ENCODE measurements at places on chromosomes 3 and 15.

- H3K4me1 ChIP-seq = no peaks in the 10 kb centered on the region
- H3K27ac ChIP-seq = no peak overlapping the region
- DNase-seq = no peak
- H3K27me3 ChIP-seq = no peaks in the 10 kb centered on the region
These were observed 379.3 kb upstream of the CBLB start for GRCh38 chr3:106247902-106248684.

DNA sequence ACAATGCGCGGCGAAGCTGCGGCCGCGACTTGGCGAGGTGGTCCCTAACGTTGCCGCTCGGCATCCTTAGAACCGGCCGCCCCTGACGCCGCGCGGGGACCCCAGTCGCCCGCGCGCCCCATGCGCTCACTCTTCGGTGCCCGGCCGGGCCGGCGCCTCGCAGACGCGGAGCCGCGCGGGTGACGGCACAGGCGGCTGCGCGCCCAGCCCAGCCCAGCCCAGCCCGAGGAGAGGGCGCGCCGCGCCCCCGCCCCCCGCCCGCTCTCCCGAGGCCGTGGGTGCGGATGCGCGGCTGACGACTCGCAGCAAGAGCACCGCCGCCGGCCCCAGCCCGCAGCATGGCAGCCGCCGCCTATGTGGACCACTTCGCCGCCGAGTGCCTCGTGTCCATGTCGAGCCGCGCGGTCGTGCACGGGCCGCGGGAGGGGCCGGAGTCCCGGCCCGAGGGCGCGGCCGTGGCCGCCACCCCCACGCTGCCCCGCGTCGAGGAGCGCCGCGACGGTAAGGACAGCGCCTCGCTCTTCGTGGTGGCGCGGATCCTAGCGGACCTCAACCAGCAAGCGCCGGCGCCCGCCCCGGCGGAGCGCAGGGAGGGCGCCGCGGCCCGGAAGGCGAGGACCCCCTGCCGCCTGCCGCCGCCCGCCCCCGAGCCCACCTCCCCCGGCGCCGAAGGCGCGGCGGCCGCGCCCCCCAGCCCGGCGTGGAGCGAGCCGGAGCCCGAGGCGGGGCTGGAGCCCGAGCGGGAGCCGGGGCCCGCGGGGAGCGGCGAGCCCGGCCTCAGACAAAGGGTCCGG lies 437 bp downstream of the KLF13 start:
- peak overlapping the region; percentile 50 for H3K4me3 ChIP-seq
- H3K36me3 ChIP-seq = no peaks in the 10 kb centered on the region
- H3K4me1 ChIP-seq = peaks cover 10% of the 10 kb centered on the region

- no peaks in the 10 kb centered on the region for H3K27me3 ChIP-seq
- no peaks in the 10 kb centered on the region for H3K4me1 ChIP-seq
- H3K36me3 ChIP-seq = no peaks in the 10 kb centered on the region
- no peak overlapping the region for H3K27ac ChIP-seq
- H3K4me3 ChIP-seq = no peak overlapping the region
- no peak for DNase-seq
These were observed 27.5 kb upstream of the LCTL start for GRCh38 chr15:66593219-66593780.

- no peak overlapping the region for H3K27ac ChIP-seq
- H3K4me3 ChIP-seq = no peak overlapping the region
- peak; percentile 2 for DNase-seq
- no peaks in the 10 kb centered on the region for H3K36me3 ChIP-seq
These were observed 217.3 kb downstream of the SNRPN start for GRCh38 chr15:25171856-25172687.

DNA sequence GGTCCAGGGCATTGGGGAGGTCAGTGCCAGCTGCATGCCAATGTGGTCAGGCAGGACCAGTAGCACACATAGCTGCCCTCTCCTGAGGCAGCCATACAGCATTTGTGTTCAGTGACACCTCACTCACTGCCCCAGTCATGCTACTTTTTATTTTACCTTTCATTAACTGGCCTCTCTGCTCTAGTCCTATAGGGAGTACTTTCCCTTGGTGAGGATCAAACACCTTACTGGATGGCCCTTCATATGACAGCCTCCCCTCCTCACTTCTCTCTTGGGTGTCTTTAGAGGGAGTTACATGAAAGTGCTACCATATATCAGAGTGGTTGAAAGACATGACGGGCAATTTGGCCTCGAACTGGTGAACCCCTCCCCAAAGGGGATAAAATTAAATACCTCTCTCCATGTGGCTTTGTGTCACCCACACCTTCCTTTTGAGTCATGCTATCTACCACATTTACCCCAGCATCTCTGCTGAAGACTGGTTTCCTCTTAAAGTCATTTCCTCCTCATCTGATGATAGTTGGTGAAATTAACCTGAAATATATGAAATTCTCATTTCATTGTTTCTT lies 17.6 kb downstream of the RLBP1 start:
- no peaks in the 10 kb centered on the region for H3K4me1 ChIP-seq
- no peak for DNase-seq
- no peaks in the 10 kb centered on the region for H3K36me3 ChIP-seq

- no peaks in the 10 kb centered on the region for H3K4me1 ChIP-seq
- H3K27ac ChIP-seq = no peak overlapping the region
- H3K27me3 ChIP-seq = no peaks in the 10 kb centered on the region
- H3K36me3 ChIP-seq = no peaks in the 10 kb centered on the region
- no peak for DNase-seq
- no peak overlapping the region for H3K4me3 ChIP-seq
These were observed 60.1 kb downstream of the SGO1 start for GRCh38 chr3:20125897-20126296.

DNA sequence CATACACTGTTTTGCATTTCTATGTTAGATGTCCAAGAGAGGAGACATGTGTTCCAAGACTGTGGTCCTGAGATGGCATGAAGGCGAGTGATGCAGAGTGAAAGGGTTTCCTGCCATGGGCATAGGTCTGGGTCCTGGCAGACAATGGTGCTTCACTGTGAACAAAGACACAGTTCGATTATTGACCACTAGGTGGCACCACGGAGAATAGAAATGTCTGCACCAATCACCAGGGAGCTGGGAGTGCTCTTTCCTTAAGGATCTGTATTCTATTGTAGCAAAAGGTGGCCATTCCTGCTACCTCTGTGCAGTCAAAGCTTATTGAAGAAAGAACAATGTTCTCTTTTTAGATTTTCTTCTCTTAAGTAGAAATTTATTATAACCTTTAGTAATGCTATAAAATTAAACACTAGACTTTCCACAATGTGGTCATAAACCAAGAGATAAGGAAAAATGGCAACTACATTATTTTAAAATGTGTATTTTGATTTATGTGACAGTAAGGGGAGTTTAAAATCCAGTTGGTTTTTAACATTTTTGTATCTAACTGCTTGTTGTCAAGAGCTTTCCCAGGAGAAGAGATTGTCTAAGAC lies 88.7 kb downstream of the GABRG3 start:
- DNase-seq = no peak
- no peaks in the 10 kb centered on the region for H3K4me1 ChIP-seq
- no peak overlapping the region for H3K27ac ChIP-seq

- no peak for DNase-seq
- H3K27me3 ChIP-seq = no peaks in the 10 kb centered on the region
- no peak overlapping the region for H3K4me3 ChIP-seq
- no peak overlapping the region for H3K27ac ChIP-seq
- H3K36me3 ChIP-seq = no peaks in the 10 kb centered on the region
These were observed 185.8 kb downstream of the KCNH8 start for GRCh38 chr3:19334120-19334519.

- no peak for DNase-seq
- no peak overlapping the region for H3K4me3 ChIP-seq
- no peaks in the 10 kb centered on the region for H3K36me3 ChIP-seq
- H3K27ac ChIP-seq = no peak overlapping the region
- H3K4me1 ChIP-seq = no peaks in the 10 kb centered on the region
These were observed 116.9 kb downstream of the GADL1 start for GRCh38 chr3:30777426-30778113.

- DNase-seq = no peak
- H3K4me3 ChIP-seq = no peak overlapping the region
- no peaks in the 10 kb centered on the region for H3K36me3 ChIP-seq
- H3K27me3 ChIP-seq = no peaks in the 10 kb centered on the region
These were observed 74.8 kb downstream of the RPN1 start for GRCh38 chr3:128575777-128576176.

- H3K27me3 ChIP-seq = no peaks in the 10 kb centered on the region
- H3K36me3 ChIP-seq = no peaks in the 10 kb centered on the region
- no peak for DNase-seq
- no peak overlapping the region for H3K27ac ChIP-seq
- H3K4me3 ChIP-seq = no peak overlapping the region
These were observed 103.7 kb upstream of the ATP2B2 start for GRCh38 chr3:10609134-10609533.

DNA sequence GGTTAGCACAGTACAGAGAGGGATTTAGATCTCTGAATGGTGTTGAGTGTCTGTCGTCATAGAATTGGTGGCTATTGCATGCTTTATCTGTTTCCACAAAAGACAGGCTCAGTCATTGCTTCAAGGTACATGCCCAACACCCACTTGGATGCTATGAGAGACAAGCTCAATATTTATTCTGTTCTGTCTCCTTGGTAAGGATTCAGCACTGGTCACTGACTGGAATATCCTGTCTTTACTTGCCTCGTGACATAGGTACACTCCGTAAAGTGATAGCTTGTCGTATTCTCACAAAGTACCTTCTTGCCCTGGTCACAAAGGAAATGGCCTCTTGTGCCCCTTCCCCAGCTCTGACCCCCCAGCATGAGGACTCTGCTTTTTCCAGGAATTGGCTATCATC lies 72.8 kb upstream of the CTNNB1 start:
- H3K27me3 ChIP-seq = no peaks in the 10 kb centered on the region
- DNase-seq = no peak
- H3K4me1 ChIP-seq = no peaks in the 10 kb centered on the region
- H3K36me3 ChIP-seq = no peaks in the 10 kb centered on the region

DNA sequence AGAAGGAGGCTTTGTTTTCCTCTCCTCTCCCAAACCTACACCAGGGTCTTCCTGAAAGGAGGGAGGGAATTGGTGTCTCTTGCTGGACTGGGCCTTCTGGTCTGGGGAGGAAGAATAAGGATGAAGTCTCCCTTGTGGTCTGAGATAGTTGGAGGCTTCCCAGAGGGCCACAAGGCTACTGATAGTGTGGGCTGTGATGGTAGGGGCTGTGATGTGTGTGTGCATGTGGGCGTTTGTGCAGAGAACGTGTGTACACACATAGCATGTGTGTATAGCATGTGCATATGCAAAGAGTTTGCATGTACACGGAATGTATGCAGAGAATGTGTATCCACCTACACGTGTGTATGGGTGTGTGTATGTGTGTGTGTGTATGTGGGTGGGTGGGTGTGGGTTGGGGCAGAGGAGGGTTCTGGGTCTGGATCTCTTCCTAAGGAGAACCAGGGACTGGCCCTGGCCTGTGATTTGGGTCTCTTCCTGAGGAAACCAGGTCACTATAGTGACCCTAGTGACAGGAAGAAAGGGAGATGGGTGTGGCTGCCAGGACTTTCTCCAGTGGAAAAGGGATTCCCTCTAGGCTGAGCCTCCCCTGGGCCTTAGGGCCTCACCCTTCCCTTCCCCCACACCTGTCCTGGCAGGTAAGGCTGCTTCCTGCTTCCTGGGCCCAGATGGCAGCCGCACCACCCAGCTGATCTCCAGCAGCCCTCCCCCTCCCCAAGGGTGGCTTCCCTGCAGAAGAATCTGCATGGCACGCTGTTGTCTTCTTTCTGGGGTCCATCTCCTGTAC lies 1.7 kb downstream of the FLNB start:
- no peak for DNase-seq
- H3K27me3 ChIP-seq = no peaks in the 10 kb centered on the region
- H3K36me3 ChIP-seq = no peaks in the 10 kb centered on the region
- peaks cover 23% of the 10 kb centered on the region for H3K4me1 ChIP-seq

GRCh38 chr15:60744826-60745460 lies 266.0 kb upstream of the ICE2 start:
- peak overlapping the region; percentile 1 for H3K27ac ChIP-seq
- H3K4me3 ChIP-seq = no peak overlapping the region
- peak; percentile 43 for DNase-seq
- peaks cover 4% of the 10 kb centered on the region for H3K4me1 ChIP-seq

DNA sequence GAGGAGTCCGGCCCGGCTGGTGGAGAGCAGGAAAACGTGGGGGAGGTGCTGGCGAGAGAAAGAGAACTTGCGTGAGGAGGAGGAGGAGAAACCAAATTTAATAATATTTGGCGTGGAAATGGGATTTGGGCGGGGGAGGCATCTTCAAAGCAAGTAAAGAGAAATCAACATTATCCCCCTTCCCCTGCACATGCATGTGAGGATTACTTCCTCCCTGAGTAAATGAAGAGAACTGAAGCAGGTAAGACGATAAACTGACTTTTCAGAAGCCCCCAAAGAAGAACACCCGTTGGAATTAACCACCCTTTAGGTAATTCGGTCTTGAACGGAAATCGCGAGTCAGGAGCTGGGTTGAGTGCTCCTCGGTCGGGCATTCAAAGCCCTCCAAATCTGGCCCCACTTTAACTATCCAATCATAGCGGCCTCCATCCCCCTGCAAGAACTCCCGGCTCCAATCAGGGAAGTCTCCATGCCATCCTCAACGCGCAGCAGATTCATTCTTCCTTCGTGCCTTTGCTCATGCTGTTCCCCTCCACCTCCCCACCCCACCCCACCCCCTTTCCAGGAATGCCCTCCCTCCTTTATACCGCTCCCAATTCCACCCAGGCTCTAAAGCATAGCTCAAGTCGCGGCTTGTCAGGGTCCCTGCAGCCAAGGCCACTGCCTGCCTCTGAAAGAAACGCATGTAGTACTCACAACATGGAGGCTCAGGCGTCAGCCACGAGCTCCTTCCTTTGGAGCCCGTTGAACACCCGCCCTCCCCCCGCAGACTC lies 545 bp upstream of the RFX7 start:
- peak; percentile 29 for DNase-seq
- H3K36me3 ChIP-seq = no peaks in the 10 kb centered on the region
- H3K27me3 ChIP-seq = no peaks in the 10 kb centered on the region
- H3K4me1 ChIP-seq = peaks cover 2% of the 10 kb centered on the region

GRCh38 chr3:30622047-30622545 lies 15.7 kb downstream of the TGFBR2 start:
- no peak overlapping the region for H3K4me3 ChIP-seq
- H3K36me3 ChIP-seq = no peaks in the 10 kb centered on the region
- DNase-seq = no peak
- no peak overlapping the region for H3K27ac ChIP-seq

DNA sequence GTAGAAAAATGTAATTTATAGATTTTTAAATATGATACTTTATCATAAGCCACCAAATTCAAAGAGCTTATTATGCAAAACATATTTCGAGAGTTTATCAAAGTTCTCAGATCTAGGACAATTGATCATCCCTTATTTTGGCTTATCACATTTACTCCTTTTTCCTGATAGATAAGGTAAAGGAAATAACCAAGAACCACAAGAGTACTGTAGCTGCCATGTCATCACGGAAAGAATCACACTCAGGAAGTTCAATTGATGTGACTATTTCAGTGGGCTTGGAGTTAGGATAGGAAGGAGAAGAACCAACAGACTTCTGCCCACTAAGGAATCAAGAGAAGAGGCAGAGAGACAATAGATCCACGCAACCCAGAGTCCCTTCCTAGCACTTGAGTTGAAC lies 142.7 kb upstream of the TMCO5A start:
- DNase-seq = no peak
- no peaks in the 10 kb centered on the region for H3K27me3 ChIP-seq
- no peaks in the 10 kb centered on the region for H3K4me1 ChIP-seq

GRCh38 chr3:61894988-61895935 lies 333.9 kb downstream of the PTPRG start:
- no peak overlapping the region for H3K4me3 ChIP-seq
- no peaks in the 10 kb centered on the region for H3K36me3 ChIP-seq
- DNase-seq = peak; percentile 25
- H3K4me1 ChIP-seq = peaks cover 6% of the 10 kb centered on the region
